Fibroblast of the aortic adventitia (primary cell): ENCODE measurements at places on chromosomes 12 and 14.

DNA sequence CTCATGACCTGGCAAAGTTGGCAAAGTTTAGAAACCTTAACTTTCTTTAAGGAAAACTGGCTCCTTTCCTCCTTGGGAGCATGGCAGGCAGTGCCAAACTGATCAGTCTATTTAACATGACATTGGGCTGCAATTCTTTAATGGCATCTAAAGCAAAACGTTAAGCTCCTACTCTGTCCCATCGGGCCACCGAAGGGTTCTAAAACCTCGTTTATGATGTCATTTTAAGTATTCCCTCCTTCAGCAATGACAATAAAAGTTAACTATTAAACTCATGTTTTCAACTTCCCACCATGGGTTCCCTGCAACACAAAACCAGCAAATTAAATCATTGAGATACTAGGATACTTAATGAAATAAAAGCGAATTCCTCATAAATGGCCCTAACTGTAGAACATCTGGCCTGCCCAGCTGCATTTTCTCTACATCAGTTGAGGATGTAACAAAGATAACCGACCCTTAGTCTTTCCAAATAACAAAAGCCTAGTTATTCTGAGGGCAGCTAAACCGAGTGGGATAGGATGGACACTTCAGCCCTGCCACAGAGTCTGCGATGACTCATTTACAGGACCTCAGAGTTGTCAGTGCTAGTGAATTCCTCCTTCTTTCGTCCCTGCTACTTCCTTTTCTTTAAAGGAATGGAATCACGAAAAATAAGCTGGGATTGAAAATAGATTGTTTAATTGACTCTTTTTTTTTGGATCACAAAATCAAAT is 34.5 kb upstream of the RIC8B start:
- no peak for DNase-seq

- no peak for DNase-seq
Measured at GRCh38 chr14:102212356-102212755, 72.7 kb downstream of the WDR20 start.

DNA sequence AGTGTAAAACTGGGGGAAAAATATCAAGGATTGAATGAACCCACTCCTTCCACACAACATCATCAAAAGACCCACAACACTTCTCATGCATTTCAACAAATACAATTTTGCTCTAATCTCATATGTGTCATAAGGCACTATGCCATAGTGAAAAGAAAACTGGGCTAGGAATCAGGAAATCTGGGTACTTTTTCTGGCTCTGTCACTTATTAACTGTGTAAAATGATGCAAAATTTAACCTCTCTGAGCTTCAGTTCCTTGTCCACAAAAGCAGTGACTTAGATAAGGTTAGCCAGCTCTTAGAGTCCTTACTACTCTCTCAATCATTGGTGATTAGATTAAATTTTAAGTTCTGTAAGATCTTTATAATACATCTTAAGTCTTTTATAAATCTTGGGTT is 250.5 kb upstream of the SOX5 start:
- DNase-seq: peak; percentile 14

DNA sequence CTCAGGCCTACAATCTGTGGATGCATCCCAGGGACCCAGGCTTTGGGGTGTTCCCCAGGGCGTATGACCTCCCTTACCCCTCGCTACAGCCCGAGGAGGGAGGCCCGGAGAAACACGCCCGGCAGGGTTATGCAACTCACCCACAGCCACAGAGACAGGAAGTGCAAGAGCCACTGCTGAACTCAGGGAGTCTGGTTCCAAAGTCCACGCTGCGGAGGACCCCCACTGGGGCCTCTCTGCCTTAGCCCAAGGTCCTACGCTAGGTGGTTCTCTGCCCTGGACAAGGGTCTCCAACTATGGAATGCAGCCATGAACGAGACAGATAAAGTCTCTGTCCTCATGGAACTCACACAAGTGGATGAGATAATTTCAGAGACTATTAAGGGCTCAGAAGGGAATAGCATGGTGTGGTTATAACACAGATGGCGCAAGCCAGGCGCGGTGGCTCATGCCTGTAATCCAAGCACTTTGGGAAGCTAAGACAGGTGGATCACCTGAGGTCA is 11.3 kb downstream of the SCARB1 start:
- DNase-seq: peak; percentile 16

DNA sequence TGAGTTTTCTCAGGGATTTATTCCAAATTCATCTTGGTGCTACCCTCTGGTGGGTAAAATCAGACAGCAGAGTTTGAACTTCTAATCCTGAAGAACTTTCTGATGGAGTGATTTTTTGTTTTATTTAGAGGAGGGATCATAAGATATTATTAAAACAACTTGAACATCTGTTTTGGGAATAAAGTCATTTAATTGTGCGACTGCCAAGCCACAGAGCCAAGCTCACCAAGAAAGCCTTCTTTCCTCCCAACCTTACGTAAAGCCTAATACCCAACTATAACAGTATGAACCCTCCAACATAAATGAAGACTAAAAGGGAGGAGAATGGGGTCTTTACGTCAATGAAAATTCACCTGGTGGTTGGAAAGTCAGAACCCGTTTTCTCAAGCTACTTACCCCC is 205.5 kb upstream of the IGF1 start:
- DNase-seq: no peak

DNA sequence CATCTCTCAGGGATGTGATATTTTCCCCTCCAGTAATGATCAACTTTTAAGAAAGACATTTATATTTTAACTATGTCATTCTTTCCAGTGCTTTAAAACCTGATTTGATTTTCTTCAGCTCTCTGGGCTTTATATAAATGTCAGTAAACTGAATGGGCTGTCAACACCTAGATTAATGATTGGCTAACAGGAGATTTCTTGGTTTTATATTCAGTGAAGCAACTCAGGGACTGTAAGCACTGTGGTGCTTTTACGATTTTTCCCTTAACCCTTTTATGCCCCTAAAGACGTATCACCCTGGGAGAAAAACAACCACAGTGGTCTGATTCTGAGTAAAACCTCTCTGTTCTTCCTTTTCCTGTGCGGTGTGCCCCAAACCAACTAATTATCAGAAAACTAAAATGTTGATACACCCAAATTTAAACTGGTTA is 38.0 kb downstream of the PTGER2 start:
- no peak for DNase-seq

DNA sequence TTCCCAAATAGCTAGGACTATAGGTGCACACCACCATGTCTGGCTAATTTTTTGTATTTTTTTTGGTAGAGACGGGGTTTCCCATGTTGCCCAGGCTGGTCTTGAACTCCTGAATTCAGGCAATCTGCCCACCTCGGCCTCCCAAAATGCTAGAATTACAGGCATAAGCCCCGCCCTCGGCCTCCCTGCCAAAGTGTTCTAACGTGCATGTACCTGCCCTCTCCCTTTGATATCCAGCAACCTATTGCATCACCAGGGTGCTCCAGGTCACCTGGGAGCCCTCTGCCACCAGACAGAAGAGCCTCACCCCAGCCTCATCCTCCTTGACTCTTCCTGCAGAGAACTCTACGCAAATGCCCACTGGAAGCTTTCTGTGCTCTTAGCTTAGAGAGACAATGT is 2.2 kb upstream of the EML1 start:
- DNase-seq: no peak

DNA sequence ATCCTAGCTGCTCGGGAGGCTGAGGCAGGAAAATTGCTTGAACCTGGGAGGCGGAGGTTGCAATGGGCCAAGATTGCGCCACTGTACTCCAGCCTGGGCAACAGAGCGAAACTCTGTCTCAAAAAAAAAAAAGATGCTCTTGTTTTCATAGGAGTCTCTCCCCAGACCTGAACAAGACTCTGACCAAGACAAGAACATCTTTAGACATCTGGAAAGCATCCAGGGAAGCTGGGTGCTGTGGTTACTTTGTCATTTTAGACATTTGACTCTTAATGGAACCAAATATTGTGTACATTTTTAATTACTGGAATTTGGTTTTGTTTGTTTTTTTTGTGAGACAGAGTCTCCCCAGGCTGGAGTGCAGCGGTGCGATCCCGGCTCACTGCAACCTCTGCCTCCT is 21.1 kb upstream of the ATF1 start:
- DNase-seq: no peak

DNA sequence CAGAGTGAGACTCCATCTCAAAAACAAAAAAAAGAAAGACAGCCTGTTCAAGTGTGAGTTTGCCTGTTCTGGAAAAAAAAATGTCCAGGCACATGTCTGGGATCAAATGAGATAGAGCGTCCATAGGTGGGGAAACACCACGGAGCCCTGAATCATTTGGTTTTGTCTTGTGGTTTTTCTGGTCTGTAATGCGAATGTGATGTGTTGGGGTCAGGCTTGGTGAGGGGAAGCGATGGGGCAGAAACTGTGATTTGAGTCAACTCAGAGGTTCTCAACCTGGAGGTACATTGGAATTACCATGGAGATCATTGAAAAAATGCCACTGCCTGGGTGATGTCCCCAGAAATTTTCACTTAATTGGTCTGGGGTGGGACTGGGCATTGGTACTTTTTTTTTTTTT is 183.9 kb upstream of the PWP1 start:
- DNase-seq: no peak

DNA sequence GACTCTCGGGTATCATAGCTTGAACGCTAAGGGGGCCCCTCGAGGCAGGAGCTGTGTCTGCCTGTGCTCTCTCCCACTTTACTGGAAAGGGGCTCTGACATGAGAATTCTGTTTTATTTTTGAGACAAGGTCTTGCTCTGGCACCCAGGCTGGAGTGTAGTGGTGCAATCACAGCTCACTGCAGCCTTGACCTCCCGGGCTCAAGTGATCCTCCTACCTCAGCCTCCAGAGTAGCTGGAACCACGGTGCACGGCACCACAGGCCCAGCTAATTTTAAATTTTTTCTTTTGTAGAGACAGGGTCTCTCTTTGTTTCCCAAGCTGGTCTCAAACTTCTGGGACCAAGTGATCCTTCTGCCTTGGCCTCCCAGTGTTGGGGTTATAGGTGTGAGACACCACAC is 77.7 kb downstream of the PAPOLA start:
- no peak for DNase-seq

- no peak for DNase-seq
Measured at GRCh38 chr14:25067600-25067999, 17.7 kb upstream of the STXBP6 start.

DNA sequence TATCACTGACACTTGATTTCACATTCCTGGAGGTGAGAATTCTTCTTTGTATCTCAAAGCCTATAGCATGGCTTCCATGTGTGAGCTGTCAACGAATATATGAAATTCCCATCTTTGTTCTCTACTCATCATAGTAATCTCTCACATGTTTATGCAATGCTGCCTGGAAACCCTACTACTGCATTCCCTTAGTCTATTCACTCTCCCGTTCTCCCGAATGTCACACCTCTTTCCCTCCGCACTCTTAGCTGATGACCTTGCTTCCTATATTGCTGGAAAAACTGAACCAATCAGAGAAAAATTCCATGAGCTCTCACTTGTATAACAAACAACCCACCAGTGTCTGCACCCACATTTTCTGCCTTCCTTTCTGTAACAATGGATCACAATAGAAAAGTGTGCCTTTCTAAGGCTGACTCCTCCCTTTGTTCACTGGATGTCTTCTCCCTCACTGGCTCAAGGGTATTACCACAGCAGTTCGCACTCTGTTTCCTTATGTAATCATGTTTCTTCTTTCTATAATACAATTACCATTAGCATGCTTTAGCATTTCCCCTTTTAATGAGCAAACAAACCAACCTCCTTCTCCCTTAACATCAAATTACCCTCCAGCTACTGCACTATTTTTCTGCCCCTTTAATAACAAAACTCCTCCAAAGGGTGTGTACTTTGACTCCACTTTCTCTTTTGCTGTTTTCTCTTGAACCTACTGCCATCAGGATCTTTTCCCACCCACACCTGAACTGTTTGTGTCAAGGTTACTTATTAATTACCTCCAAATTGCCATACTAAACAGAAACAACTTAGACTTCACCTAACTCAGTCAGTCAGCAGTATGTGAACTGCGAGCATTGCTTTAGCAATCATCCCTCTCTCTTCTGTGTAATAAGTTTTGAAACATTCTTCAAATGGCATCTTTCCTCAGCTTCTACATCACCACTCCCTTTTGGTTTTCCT is 63.9 kb upstream of the CCDC196 start:
- DNase-seq: no peak

DNA sequence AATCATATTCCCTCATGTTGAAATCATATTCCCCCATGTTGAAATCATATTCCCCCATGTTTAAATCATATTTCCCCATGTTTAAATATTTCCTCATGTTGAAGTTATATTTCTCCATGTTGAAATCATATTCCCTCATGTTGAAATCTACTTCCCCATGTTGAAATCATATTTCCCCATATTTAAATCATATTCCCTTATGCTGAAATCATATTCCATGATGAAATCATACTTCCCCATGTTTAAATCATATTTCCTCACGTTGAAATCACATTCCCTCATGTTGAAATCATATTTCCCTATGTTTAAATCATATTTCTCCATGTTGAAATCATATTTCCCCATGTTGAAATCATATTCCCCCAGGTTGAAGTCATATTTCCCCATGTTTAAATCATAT is 34.6 kb upstream of the ADGRD1 start:
- DNase-seq: no peak

GRCh38 chr12:120532701-120533238 is 1.4 kb upstream of the RNF10 start:
- no peak for DNase-seq
